Cardiac muscle cell (in vitro differentiated cells and primary cell): ENCODE measurements at places on chromosomes 4 and X. TPM values are rescaled to one million over a fixed set of nuclear protein-coding genes. Genes with fewer than 3 reads are reported as not detected.

- DNase-seq: no peak
- no peaks in the 10 kb centered on the region for H3K36me3 ChIP-seq
- no peaks in the 10 kb centered on the region for H3K27me3 ChIP-seq
- no peak overlapping the region for H3K4me3 ChIP-seq
These were observed 34.6 kb upstream of the WDR1 start for GRCh38 chr4:10151182-10151581.

DNA sequence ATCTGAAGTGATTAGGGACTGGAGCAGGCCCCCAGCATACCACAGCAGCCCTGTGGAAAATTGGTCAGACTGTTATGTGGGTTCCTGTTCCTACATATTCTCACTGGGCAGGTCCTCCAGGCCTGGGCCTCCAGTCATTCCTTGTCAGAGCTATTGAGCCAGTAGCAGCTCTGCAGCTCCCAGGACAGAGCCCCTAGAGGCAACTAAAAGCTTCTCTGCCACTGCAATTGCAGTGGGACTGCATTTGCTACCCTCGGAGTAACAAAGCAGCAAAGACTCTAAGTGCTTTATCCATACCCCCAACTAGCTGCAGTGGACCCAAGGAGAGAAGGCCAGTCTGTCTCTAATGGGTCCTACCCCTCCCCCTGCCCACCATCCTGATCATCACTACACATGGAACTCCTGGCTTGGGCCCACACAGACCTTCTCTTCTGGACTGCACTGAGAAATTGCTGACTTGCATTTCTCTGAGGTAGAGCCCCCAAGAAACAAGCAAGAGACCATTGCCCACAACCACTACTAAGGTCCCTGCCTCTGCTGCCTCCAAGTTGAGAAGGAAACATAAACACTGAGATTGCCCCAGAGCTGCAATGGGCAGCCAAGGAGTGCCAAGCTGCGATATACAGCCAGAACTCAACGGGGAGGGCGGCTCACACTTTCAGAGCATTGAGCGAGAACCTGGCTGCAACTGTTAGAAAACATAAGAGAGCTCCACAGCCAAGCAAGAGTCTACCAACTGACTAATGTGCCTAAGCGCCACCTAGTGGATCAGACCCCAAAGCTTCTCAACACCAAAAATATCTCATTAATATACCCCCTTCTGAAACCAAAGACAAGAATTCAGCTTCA, 738.7 kb upstream of the NDST4 start:
- no peak for DNase-seq
- H3K36me3 ChIP-seq: no peaks in the 10 kb centered on the region
- H3K4me1 ChIP-seq: no peaks in the 10 kb centered on the region
- no peaks in the 10 kb centered on the region for H3K27me3 ChIP-seq
- H3K27ac ChIP-seq: no peak overlapping the region
- H3K4me3 ChIP-seq: no peak overlapping the region

- no peaks in the 10 kb centered on the region for H3K27me3 ChIP-seq
- no peaks in the 10 kb centered on the region for H3K36me3 ChIP-seq
- no peaks in the 10 kb centered on the region for H3K4me1 ChIP-seq
These were observed 1701.5 kb upstream of the TENM3 start for GRCh38 chr4:180541678-180542077.

DNA sequence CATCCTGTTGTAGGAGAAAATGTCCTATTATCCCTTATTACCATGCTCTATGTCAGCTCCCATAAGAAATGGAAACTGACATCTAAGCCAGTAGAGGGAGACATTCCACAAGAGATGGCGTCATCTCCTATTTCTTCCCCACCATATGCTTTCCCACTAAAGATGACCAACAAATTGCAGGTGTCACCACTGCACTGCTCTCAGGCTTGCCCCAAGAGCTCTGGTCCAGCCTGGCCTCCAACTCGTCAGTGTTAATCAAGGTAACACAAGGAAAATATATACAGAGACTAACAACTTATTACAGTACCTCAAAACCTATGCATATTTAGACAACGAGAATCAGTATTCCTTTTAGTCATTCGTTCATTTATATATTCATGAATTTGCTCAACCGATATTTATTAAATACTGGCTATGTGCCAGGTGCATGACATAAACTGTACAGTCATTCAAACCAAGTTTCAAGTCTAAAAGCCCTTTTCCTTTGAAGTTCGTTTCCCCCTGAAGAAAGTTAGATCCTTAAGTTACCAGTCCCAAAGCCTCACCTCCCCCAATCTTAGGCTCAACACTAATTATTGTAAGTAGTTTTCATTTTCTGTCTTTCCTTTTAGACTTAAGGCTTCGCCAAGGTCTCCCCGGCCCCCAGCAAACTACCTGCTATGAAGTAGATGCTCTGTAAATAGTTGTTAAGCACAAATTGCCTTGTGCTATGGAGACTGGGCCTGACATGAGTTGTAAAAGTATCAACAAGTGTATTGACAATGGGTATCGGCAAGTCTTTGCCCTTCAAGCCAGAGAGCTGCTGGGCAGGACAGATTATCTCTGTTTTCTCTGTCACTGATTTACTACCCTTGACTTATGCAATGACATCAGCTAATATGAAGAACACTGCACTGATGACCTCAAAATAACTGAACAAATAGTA, 3.1 kb upstream of the FGB start:
- H3K4me1 ChIP-seq: no peaks in the 10 kb centered on the region
- H3K27ac ChIP-seq: no peak overlapping the region
- H3K27me3 ChIP-seq: no peaks in the 10 kb centered on the region
- H3K36me3 ChIP-seq: no peaks in the 10 kb centered on the region
- peak; percentile 66 for DNase-seq

Gene SYP
- total RNA-seq: 0.45 and 1.8 TPM in 2 replicates

Gene DGKK
- total RNA-seq: 0.27 and 0.81 TPM in 2 replicates

Gene AMELX
- total RNA-seq: not detected in 2 replicates

Gene OPRPN
- total RNA-seq: not detected in 2 replicates
